ENCODE measurements at places on chromosomes 3 and 15. TPM values are rescaled to one million over a fixed set of nuclear protein-coding genes. Genes with fewer than 3 reads are reported as not detected.

DNA sequence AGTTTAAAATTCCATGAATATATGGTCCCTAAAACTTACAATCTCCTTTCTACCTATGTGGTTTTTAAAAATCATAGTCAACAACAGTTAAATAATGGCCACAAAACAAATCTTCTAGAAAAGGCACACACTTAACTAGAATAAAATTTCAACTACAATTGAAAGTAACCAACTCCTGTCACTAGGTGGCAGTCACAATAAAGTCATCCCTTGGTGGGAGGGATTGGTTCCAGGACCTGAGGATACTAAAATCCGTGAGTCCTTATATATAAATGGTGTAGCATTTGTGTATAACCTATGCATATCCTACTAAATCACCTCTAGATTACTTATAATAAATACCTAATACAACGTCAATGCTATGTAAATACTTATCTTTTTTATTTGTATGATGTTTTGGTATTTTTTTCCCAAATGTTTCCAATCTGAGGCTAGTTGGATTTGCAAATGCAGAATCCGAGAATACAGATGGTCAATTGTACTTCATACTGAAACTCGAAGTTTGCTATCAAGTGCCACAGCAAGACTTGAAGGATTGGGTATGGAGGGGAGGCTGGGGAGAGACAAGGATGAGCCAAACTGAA is 172.6 kb downstream of the FMN1 start:
- no peak overlapping the region for H3K4me3 ChIP-seq
- DNase-seq, result no peak
- no peak overlapping the region for H3K27ac ChIP-seq
- H3K4me1 ChIP-seq, result no peaks in the 10 kb centered on the region
- H3K27me3 ChIP-seq, result no peaks in the 10 kb centered on the region

DNA sequence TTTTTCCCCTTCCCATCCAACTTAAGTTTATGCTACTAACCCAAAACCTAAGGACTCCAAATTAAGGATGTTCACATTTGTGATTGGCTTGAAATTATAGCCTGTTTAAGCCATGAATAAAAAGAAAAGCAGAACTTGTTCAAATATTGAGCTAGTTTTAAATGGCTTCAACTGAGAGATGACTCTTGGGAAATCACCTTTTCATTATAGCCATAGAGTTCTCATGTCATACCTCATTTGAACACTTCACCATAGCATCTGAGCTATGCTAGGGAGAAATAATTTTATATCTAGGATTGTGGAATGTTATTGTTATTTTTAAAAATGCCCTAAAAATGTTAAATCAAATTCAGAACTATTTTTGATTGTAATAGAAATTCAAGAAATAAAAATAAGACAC is 409.2 kb upstream of the RARB start:
- H3K4me1 ChIP-seq, result no peaks in the 10 kb centered on the region
- no peaks in the 10 kb centered on the region for H3K36me3 ChIP-seq
- H3K4me3 ChIP-seq, result no peak overlapping the region

GRCh38 chr15:78075490-78076230 is 1.9 kb downstream of the TBC1D2B start:
- DNase-seq, result no peak
- H3K36me3 ChIP-seq, result peaks cover 12% of the 10 kb centered on the region
- no peaks in the 10 kb centered on the region for H3K27me3 ChIP-seq

GRCh38 chr3:151901644-151902285 is 28.3 kb downstream of the SUCNR1 start:
- no peak overlapping the region for H3K4me3 ChIP-seq
- no peak for DNase-seq
- H3K27me3 ChIP-seq, result peaks cover 3% of the 10 kb centered on the region
- no peak overlapping the region for H3K27ac ChIP-seq
- H3K4me1 ChIP-seq, result no peaks in the 10 kb centered on the region

CADPS gene
- total RNA-seq, result not detected

MAP6D1 gene
- 1.3 TPM for total RNA-seq

MYL3 gene
- not detected for total RNA-seq

LEKR1 gene
- total RNA-seq, result 0.37 TPM

All from activated CD4-positive, alpha-beta T cell treated with anti-CD3 and anti-CD28 coated beads for 36 hours (primary cell).